HS-5 (cell line): ENCODE measurements at places on chromosomes 4 and X.
A peak's percentile ranks its signal among the peaks of the same experiment; 100 is the strongest.

DNA sequence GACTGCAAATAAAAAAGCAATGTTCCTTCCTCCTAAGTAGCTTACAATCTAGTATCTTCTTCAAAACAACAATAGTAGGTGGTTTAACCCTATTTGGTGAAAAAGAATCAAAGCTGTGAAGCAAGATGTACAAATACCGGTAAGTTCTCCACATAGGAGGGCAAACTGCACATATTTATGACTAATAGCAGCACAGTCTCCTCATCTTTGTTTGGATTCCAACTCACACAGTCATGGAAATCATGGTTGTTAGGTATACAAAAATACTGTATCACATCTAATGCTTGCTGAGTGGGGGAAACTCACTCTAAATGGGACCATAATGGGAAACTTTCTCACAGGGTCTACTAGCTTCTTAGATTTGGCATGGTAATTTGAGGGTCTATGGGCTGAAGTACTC lies 597.2 kb downstream of the INPP4B start:
- DNase-seq: peak; percentile 10

DNA sequence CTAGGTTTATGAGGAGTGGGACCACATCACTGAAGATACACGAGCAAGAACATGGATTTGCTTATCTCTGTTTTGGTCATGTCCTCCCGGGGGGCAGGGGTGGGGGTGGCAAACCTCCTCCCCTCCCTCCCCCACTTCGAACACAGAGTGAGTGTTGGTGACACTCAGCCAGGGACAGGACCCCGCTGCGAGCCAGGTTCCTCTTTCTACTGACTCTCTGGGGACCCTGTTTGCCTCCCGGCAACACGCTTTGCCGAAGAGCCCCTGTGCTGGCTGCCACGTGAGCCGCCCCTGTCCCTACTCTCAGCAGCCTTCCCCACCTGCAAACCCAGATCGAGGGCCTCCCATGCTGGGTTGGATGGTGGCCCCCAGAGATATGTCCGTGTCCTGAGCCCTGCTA lies 34.7 kb downstream of the P2RY8 start:
- DNase-seq: no peak

GRCh38 chrX:94216738-94217137 lies 542.7 kb downstream of the FAM133A start:
- DNase-seq: no peak

DNA sequence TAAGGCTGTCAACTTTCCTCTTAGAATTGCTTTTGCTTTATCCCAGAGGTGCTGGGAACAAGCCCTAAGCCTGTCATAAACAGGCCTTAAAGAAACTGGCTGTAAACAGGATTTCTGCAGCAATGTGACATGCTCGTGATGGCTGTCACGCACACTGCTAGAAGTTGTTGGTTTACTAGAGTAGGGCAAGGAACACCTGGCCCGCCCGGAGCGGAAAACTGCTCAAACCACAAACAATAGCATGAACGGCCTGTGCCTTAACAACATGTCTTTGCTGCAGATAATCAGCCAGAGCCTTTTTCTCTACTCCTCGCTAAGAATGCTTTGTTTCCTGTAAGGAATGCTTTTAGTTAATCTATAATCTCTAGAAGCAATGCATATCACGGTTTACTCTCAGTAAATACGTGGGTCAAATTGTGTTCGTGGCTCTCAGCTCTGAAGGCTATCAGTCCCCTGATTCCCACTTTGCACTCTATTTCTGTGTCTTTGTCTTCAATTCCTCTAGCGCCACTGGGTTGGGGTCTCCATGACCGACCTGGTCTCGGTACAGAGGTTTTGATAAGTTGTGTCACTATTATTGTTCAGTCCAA lies 318.3 kb downstream of the GLUD2 start:
- DNase-seq: no peak

DNA sequence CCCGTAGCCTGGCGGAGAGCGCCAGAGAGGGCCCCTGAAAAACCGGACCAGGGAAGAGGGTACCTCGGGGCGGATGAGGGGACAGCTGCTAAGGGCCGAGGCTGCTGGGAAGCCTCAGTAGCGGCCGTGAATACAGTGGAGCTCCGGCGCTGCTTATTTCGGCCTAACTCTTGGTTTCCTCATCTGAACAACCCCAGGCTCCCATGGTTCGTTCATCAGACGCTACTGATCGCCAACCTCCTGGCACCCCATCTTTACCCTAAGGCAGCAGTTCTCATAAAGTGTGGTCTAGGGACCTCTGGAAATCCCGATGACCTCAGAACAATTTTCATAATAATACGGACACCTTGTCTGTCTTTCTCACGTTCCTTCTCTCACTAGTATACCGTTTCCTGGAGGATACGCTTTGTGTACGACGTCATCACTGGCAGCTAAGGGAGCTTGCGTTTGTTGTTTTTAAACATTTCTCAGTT lies 645 bp upstream of the RAB28 start:
- DNase-seq: no peak

DNA sequence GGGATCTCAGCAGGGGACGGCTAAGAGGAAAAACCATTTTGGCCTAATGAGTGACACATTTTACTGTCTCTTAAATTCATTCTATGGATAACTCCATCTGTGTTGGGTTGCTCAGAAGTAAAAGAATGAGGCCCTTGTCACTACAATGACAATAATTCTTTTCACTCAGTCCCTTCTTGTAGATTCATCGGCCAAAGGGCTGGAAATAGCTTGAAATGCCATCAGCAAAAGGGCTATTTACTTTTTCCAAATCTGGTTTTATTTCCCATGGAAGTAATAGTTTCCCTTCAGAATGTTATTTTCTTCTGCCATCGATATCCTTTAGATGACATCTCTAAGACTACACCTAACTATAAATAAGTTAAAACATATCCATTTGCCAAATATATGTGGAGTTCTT lies 7.4 kb downstream of the MEPE start:
- no peak for DNase-seq

DNA sequence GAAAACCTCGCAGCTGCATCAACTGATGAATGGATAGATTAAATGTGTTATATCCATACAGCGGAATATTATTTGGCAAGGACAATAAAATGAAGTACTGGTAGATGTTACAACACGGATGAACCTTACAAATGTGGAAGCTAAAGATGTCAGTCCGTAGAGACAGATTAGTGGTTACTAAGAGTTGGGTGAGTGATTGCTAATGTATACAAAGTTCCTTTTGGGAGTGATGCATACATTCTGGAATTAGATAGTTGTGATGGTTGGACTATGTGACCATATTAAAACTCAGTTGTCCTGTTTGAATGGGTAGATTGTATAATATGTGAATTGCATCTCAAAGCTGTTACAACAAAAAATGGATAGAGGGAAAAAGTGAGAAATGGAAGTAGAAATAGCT lies 2.8 kb downstream of the FIP1L1 start:
- DNase-seq: no peak

- DNase-seq: no peak
Observed at GRCh38 chr4:100117750-100118149, 72.5 kb downstream of the DDIT4L start.

GRCh38 chr4:77100234-77100633 lies 24.4 kb upstream of the CCNI start:
- DNase-seq: no peak

- DNase-seq: no peak
Observed at GRCh38 chr4:81084634-81085033, 54.1 kb downstream of the BMP3 start.

DNA sequence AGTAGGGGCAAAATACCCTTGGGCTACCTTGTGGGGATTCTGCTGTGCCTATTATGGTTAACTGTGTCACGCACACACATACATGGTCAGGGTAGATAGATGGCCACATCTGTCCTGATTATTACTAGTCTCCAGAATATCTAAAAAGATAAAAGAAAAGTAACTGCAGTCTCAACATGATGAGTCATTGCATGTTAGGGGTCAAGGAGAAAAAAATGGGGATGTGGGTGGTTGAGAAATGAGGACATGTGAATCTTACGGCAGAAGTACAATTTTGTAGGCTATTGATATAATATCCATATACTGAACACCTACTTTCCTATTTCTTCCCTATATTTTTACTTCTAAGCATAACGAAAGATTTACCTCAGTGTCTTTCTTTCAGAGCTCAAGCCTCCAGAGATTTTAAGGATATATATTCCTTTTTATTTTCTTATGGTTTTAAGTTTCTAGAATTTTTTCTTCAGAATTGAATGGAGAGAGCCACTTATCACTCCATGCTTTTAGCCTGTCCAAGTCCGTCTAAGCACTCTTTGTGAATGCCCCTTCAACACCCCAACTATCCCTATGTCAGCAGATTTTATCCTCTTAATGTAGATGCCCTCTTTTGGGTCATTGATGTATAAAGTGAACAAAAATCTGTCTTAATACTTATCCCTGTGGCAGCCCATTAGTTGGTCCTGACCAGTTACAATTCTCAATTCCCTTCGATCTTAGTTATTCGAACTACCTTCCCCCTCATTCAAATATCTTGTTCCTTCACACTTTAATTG lies 642.2 kb downstream of the IQCM start:
- DNase-seq: no peak

DNA sequence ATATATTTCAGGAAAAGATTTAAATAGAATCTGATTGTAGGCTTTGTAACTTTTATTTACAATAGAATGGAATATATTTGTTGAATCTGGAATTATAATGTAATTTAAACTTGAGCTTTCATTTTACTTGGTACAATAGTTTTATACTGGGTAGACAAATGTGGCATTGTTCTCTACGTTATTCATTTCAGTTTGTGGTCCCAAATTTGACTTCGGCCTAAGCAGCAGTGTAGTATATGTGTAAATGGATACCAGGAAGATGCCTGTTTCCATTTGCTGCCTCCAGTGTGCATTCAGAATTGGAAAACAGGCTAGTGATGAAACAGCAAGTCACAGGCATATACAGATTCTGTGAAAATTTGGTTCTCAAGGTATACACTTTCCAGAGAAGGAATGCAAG lies 77.8 kb downstream of the CLDN22 start:
- no peak for DNase-seq

GRCh38 chrX:77960567-77960966 lies 8.9 kb downstream of the PGAM4 start:
- DNase-seq: no peak

DNA sequence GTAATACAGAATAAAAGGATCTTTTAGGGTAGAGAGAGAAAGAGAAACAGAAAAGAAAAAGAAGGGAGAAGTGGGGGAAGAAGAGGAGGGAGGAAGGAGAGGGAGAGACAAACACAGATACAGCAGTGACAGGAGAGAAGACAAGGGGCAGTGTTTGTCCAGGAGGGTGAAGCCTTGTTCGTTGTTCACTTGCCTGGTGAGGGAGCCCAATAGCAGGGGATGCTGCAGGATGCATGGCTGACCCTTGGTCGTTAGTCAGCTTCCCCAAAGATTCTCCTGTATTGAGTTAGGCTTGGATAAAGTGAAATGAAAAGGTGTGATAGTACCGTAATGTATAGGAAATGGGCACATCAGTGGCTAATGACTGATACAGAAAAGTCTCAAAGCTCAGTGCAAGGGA lies 403.7 kb downstream of the IL15 start:
- no peak for DNase-seq

DNA sequence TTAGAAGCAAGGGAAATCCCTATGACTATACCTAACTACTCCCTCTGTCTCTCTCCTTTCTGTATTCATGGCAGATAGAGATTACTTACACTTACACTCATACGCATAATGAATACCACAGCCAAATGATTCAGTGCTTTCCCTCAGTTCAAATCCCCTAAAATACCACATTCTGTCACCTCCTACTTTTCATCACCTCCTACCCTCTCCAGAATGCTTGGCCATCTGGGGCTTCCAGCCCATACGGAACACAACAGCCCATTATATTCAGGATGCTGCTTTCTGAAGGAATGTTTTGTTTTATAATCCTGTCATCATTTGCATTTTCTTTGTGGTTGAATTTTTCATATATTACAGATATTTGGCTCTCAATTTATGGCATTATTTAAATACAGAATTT lies 361.6 kb downstream of the GRIA2 start:
- no peak for DNase-seq

DNA sequence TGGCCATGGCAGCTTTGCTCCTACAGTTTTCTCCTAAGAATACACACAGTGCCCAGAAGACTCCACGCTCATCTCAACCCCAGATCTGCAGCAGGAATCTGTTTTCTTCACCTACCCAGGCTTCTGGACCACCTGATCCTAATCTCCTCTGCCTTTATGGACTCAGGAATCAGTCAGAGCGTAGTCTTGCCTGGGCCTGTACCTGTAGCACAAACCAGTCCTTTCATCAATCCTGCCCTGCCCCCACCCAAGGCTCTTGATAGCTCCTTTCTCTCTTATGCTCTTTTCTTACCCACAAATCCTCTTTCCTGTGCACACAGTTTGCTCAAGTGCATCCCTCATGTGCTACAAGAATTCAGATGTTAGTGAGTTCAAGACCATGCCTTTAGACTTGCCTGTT lies 89.7 kb downstream of the ZNF718 start:
- no peak for DNase-seq

- no peak for DNase-seq
Observed at GRCh38 chrX:47321386-47321785, 49.0 kb upstream of the ZNF157 start.

DNA sequence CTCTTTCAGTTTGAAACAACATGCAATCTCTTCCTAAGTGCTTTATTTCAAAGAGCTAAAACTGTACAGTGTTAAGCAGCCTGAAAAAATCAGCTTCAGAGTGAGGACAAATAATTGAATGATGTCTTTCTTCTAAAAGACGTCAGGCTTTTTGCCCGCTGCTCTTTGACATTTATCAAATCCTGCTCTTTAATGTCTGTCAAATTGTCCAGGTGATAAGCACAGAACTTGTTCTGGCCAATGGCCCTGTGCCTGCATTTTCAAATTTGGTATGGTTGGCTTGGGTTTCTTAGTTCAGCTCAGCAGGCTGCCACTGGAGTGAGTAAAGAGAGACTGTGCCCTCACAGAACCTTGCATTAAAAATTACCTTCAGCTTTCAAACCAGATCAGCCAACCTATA lies 712.9 kb upstream of the LCORL start:
- DNase-seq: no peak

DNA sequence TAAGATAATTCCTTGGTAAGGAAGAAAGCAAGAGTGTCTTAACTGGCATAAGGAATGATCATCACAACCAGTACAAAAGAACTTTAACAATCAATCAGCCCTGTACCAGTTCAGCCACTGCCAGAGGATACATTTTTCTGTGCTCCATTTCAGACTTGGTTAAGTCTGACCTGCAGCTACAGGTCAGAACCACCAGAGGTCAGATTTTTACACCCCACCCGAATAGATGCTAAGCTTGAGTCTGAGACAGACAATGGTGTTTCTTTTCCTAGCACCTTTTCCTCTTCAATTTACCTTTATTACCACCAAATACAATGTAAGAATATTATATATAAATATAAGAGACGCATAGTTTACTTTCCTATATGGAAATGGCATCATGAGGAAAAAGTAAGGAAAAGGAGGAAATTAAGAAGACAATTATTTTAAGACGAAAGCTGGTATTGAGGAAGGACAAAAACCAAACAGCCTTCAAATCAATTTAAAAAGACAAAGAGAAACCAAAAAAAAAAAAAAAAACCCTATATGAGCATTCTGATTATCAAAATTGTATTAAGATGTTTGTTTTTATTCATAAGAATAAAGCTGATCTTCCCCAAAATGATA lies 215.3 kb upstream of the TTC29 start:
- peak; percentile 9 for DNase-seq

- DNase-seq: no peak
Observed at GRCh38 chrX:141402897-141403610, 160.7 kb upstream of the SPANXC start.

GRCh38 chrX:129091097-129091496 lies 432.2 kb downstream of the SMARCA1 start:
- no peak for DNase-seq
